ENCODE measurements at places on chromosomes 1 and 21.
A peak's percentile ranks its signal among the peaks of the same experiment; 100 is the strongest.

DNA sequence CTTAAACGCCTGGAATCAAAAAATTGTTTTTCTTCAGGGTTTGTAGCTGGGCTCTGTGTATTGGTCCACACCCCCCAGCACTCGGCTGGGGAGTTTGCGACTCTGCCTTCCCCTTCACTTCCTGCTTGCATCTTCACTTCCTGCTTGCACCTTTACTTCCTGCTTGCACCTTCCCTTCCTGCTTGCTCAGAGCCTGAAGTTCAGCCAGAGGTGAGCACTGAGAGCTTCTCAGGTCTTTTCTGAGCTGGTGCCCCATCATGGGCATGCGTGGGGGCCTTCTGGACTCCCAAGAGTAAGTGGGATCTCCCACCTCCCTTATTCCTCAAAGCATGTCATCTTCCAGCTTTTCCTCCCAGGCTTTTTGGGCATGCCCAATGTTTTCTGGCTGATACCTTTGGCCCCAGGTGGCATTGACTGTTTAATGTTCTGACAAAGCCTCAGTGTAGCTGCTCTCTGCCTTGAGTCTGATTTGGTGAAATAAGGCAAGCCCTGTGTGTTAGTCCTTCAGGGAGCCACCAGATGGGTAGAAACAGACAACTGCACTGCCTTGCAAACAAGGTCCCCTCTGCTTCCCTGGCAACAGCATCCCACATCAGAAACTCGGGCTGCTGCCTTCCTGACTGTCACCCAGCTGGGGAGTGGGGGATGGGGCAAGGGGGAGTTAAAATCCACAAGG, 3.5 kb downstream of the KRTAP10-2 start:
- DNase-seq, result peak; percentile 66

GRCh38 chr1:171999756-172000155, 158.5 kb downstream of the DNM3 start:
- DNase-seq, result no peak

DNA sequence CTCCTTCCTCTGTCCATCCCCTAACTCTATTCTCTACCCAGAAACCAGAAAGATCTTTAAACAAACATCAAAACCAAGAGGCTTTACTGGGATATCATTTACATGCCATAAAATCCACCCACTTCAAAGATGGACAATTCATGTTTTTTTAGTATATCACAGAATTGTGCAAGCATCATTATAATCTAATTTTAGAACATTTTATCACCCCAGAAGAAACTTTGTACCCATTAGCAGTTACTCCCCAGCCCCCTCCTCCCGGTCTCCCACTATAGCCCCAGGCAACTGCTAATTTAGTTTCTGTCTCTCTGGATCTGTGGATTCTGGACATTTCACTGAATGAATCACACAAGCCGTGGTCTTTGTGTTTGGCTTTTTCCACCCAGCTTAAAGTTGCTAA, 4.8 kb upstream of the SELENON start:
- DNase-seq, result no peak

DNA sequence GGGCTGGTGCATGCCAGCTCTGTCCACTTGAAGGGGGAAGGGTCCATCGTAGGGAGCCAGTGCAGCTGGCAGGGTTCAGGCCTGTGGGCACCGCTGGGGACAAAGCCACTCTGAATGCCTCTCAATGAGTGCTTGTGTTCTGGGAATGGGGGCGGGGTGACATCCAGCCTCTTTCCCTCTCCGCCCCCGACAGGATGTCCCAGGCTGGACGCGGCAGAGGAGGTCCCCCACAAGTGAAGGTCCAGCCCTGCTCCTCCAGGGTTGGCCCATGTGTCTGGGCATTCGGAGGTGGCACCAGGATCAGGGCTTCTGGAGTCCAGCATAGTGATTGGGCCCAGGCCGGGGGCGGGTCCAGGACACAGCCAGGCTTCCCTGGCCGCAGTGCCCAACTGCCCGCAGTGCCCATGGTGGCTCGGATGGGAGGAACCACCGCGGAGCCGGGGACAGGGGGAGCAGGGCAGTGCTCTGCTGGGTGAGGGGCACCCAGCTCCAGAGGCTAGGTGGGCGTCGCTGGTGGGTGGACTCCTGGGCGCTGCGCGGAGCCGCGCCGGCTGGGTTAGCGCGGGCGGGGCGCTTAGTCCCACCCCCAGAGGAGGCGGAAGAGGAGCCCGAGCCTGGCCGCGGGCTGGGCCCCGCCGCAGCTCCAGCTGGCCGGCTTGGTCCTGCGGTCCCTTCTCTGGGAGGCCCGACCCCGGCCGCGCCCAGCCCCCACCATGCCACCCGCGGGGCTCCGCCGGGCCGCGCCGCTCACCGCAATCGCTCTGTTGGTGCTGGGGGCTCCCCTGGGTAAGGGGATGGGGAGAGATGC, at the start of gene SHISA4:
Gene SHISA4, plus strand, starts transcription at position 617 of the 808 bp plus-strand sequence. Its CDS starts 97 bp downstream, at position 714.
- no peak for DNase-seq

GRCh38 chr1:109570414-109570813, 22.0 kb downstream of the GNAI3 start:
- no peak for DNase-seq

DNA sequence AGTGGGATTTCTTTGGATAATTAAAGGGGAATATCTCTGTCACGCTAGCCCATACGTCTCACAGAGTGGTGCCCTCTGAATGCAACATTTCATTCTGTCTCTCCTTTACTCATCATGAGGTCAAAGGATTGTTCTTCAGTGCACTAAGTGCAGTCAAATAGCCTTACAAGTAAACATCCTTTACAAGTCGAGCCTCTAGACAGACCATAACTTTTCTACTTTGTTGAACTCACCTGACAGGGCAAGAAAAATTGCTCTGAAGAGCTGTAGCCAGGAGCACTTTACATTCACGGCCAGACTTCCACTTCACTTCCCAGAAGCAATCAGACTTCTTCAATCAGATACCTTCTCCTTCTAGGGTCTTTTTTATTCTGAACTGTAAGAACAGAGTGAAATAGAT, 768.0 kb upstream of the TMPRSS15 start:
- DNase-seq, result no peak

All from stimulated activated naive CD4-positive, alpha-beta T cell (primary cell).